GM12878 (cell line): ENCODE measurements at places on chromosomes 16 and 17.

- H3K27me3 ChIP-seq: no peaks in the 10 kb centered on the region
Measured at GRCh38 chr17:30354701-30355100, 20.8 kb upstream of the TMIGD1 start.

DNA sequence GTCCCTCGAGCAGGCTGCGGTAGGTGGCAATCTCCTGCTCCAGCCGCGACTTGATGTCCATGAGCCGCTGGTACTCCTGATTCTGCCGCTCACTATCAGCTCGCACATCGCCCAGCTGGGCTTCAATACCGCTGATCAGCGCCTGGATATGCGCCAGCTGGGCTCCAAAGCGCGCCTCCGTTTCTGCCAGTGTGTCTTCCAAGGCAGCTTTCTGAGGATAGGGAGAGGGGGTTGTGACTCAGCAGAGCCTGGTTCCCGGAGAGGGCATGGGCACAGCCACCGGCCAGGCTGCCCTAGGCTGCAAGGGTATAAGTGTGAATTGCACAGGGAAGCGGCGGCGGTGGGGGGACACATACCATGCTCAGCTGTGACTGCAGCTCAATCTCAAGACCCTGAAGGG, 4.3 kb downstream of the KRT19 start:
- H3K27me3 ChIP-seq: peaks cover 6% of the 10 kb centered on the region; the same call in 1 of the 2 replicates
- H3K4me3 ChIP-seq: no peak overlapping the region
- no peak overlapping the region for H3K27ac ChIP-seq
- no peaks in the 10 kb centered on the region for H3K4me1 ChIP-seq

DNA sequence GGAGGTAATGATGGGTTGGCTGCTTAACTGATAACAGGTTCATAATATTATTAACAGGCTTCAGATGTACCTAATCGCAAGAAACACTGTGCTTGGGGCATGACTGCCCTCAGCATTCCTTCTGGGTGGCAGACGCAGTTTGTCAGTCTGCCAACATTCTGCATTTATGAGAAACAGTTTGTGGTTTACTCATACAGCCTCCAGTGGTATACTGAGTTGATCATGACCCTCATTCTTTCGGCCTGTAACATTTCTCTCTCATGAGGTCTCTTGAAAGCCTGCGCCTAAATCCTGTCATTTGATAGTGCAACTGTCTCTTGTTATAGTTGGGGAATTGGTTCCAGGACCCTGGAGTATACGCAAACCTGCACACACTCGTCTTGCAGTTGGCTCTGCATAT, 4.9 kb upstream of the RUSF1 start:
- no peak overlapping the region for H3K4me3 ChIP-seq
- H3K27me3 ChIP-seq: no peaks in the 10 kb centered on the region
- H3K36me3 ChIP-seq: no peaks in the 10 kb centered on the region
- no peak overlapping the region for H3K27ac ChIP-seq
- no peak for DNase-seq

- no peaks in the 10 kb centered on the region for H3K4me1 ChIP-seq
- H3K4me3 ChIP-seq: no peak overlapping the region
- H3K36me3 ChIP-seq: no peaks in the 10 kb centered on the region
- DNase-seq: no peak
- H3K27me3 ChIP-seq: no peaks in the 10 kb centered on the region
- H3K27ac ChIP-seq: no peak overlapping the region
Measured at GRCh38 chr16:64225036-64225435, 896.8 kb downstream of the CDH11 start.

DNA sequence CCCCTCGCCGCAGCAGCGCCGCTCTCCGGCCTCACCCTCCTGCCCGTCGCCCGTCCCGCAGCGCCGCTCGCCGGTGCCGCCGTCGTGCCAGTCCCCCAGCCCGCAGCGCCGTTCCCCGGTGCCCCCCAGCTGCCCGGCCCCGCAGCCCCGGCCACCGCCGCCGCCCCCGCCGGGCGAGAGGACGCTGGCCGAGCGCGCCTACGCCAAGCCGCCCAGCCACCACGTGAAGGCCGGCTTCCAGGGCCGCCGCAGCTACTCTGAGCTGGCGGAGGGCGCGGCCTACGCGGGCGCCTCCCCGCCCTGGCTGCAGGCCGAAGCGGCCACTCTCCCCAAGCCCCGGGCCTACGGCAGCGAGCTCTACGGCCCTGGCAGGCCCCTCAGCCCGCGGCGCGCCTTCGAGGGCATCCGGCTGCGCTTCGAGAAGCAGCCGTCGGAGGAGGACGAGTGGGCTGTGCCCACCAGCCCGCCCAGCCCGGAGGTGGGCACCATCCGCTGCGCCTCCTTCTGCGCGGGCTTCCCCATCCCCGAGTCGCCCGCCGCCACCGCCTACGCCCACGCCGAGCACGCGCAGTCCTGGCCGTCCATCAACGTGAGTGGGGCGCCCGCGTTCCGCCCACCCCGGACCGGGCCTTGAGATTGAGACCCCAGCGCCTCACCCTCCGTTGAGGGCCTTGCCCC, 15.0 kb downstream of the TBKBP1 start:
- H3K27ac ChIP-seq: no peak overlapping the region
- no peaks in the 10 kb centered on the region for H3K36me3 ChIP-seq
- no peak overlapping the region for H3K4me3 ChIP-seq
- no peaks in the 10 kb centered on the region for H3K27me3 ChIP-seq
- no peak for DNase-seq

DNA sequence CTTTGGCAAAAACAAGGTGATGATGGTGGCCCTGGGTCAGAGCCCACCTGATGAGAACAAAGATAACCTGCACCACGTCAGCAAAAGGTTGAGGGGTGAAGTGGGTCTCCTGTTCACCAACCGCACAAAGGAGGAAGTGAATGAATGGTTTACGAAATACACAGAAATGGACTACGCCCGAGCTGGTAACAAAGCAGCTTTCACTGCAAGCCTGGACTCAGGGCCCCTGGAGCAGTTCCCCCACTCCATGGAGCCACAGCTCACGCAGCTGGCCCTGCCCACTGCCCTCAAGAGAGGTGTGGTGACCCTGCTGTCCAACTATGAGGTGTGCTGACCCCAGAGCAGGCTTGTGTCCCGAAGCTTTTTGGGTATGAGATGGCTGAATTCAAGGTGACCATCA, 29.7 kb upstream of the DLX4 start:
- no peak overlapping the region for H3K4me3 ChIP-seq
- no peaks in the 10 kb centered on the region for H3K4me1 ChIP-seq

DNA sequence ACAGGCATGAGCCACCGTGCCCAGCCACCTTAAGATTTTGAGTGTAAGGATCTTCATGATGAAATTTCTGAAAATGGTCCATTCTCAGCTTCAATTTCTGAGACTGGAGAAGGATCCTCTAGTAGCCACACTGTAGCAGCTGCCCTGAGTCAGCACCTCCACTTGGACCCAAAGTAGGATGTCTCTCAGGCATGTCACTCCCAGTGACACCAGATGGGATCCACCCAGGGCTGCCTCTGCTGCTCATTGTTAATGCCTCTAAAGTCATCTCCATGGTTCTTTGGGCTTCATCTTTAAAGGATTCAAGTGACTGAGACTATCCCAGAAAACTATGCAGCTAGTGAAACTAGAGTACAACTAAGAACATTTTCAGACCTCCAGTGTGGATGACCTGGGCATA, 7.9 kb downstream of the PLD6 start:
- no peaks in the 10 kb centered on the region for H3K27me3 ChIP-seq
- DNase-seq: no peak
- H3K36me3 ChIP-seq: peaks cover 7% of the 10 kb centered on the region
- H3K4me3 ChIP-seq: no peak overlapping the region
- H3K27ac ChIP-seq: no peak overlapping the region
- H3K4me1 ChIP-seq: peaks cover 6% of the 10 kb centered on the region

GRCh38 chr16:79298476-79298875, 302.1 kb downstream of the MAF start:
- H3K27ac ChIP-seq: no peak overlapping the region
- H3K27me3 ChIP-seq: no peaks in the 10 kb centered on the region; the same call in 1 of the 2 replicates
- DNase-seq: no peak
- H3K36me3 ChIP-seq: no peaks in the 10 kb centered on the region

DNA sequence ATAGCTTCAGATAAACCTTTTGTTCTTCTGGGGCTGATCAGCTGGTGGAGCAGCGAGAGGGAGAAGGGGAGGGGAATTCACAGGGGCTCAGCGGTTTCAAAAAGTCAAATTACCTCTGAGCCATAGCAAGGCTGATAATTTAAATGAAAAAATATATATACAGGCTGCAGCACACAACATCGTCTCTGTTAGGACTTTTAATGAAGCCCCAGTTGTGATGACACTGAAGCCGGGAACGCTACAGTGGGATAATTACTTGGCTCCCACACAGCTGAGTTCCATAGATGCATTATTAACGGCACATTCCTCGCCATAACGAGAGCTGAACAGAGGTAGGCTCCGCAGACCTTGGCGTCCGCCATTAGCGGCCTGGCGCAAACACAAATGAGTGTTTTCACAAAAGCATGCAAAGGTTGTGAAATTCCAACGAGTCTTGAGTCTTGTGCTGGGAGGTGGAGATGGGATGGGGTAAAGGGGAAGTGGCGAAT, 216.0 kb downstream of the C16orf78 start:
- no peak overlapping the region for H3K27ac ChIP-seq
- H3K4me3 ChIP-seq: no peak overlapping the region
- peaks cover 17% of the 10 kb centered on the region for H3K4me1 ChIP-seq
- DNase-seq: no peak
- no peaks in the 10 kb centered on the region; the same call in 1 of the 2 replicates for H3K27me3 ChIP-seq

DNA sequence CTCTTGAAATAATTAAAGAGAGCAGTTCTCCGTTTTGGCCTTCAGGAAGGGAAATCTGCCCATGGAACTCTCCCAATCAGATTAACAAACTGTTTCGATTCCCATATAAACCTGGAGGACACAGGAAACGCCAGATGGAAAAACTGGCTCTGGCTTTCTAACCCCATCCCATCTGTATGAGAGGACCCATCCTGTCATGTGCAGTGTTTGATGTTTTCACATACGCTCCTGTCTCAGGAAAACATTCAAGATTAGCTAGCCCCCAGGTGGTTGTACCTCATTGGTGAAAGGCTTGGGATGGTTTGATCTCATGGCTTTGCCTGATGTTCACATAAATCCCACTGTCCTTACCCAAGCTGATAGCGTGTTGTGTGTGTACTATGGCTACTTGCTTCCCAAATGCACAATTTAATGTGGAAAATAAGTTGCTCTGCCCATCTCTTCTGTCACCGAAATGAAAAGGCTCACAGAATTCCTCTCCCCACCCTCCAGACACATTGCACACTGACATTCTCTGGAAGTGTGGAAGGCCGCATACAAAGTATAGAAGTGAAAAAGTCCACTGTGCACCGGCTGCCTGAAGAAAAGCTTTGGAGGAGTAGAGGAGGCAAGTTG, 18.2 kb upstream of the ERN1 start:
- no peak for DNase-seq
- no peak overlapping the region for H3K4me3 ChIP-seq
- H3K36me3 ChIP-seq: peaks cover 3% of the 10 kb centered on the region

- H3K27me3 ChIP-seq: no peaks in the 10 kb centered on the region
- no peak for DNase-seq
- no peak overlapping the region for H3K27ac ChIP-seq
- peaks cover 33% of the 10 kb centered on the region for H3K36me3 ChIP-seq
Measured at GRCh38 chr17:1873418-1873817, 43.6 kb downstream of the RPA1 start.

GRCh38 chr16:12976496-12976895, 75.1 kb downstream of the SHISA9 start:
- no peaks in the 10 kb centered on the region for H3K36me3 ChIP-seq
- no peak for DNase-seq
- no peak overlapping the region for H3K4me3 ChIP-seq
- no peak overlapping the region for H3K27ac ChIP-seq

GRCh38 chr16:75279305-75279704, 27.9 kb upstream of the BCAR1 start:
- H3K27ac ChIP-seq: no peak overlapping the region
- H3K4me3 ChIP-seq: no peak overlapping the region
